ENCODE measurements at places on chromosomes 2 and 18.

GRCh38 chr2:150431561-150432311 is 55.7 kb downstream of the RND3 start:
- no peak for DNase-seq

DNA sequence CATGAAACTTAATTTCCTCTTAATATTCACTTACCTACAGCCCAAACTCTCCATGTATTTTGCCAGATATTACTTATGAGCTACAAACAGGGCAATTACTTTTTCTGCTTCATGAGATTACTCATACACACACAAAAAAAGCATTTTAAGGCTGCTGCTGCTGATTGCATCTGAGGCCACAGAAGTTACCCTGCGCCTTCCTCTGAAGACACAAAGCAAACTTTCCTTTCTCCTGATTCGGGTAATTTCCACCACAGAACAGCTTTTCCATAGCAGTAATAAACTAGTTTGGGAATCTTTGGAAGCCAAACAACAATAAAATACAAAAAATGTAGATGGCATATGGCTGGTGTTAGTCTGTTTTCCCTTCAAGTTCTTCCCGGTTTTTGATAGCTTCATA is 6.2 kb downstream of the TTC32 start:
- no peak for DNase-seq

DNA sequence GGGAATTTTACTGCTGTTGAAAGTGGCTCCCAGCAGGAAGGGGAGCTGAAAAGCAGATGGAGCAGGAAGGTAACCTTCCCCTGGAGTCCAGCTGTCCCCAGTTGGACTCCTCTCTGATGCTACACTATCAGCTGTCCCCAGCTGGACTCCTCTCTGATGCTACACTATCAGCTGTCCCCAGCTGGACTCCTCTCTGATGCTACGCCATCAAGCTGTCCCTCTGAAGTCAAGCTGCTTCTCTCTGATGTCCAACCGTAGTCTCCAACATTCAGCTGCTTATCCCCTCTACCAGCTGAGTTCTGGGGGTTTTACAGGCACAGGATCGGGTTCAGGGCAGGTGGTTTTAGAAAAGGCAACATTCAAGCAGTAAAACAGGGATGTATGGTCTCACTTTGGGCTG is 19.8 kb upstream of the SUCLG1 start:
- no peak for DNase-seq

DNA sequence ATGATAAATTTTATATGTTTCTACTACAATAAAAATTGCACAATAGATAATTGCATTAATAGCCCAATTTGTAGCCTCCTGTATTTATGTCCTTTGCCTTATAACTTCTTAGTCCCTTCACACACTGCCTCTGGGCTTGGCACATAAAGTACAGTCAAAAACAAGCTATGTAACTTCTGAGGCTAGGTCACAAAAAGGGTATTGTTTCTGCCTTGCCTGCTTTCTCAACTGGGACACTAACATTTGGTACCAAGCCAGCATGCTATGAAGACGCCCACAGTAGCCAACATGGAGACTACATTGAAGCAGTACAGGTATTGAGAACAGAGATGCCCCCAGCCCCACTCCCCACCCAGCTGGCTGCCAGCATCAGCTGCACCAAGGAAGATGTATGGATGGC is 5.4 kb upstream of the SLC3A1 start:
- DNase-seq = no peak

GRCh38 chr2:207330912-207331311 is 165.2 kb upstream of the KLF7 start:
- no peak for DNase-seq

DNA sequence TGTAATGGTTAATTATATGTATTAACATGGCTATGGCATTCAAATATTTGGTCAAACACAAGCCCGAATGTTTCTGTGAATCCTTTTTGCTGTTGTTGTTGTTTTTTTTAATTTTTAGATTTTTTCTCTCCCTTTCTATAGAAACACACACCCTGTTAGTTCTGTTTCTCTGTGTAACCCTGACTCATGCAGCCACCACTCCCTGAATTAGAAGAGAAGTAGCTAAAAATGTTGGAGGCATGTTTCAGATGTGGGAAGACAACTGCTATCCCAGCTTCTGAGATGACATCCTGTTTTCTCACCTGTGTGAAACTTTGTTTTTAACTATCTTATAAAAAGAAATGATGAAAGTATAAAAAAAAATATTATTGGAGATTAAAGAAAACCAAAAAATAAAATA is 219.6 kb upstream of the RGPD4 start:
- DNase-seq = no peak

GRCh38 chr2:88933980-88934379 is 242.5 kb downstream of the RPIA start:
- no peak for DNase-seq

DNA sequence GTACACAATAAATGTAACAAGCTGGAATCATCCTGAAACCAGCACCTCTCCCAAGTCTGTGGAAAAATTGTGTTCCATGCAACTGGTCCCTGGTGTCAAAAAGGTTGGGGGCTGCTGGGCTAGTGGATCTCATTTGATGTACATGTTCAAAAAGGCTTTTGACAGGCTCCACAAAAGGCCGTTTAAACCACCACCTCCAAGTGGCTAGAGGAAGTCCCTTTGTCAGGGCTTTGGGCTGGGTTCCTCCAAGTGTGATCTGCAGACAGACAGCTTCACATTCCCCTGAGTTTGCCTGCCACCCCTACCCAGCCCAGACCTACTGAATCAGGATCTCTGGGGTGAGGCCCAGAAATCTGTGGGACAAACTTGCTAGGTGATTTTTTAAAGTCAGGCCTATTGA is 84.7 kb downstream of the TGFA start:
- no peak for DNase-seq

GRCh38 chr2:69309351-69310110 is 77.5 kb downstream of the GFPT1 start:
- peak; percentile 82 for DNase-seq

All from Peyer's patch (tissue), 4 donors.